ENCODE measurements at places on chromosomes 12 and 14.

DNA sequence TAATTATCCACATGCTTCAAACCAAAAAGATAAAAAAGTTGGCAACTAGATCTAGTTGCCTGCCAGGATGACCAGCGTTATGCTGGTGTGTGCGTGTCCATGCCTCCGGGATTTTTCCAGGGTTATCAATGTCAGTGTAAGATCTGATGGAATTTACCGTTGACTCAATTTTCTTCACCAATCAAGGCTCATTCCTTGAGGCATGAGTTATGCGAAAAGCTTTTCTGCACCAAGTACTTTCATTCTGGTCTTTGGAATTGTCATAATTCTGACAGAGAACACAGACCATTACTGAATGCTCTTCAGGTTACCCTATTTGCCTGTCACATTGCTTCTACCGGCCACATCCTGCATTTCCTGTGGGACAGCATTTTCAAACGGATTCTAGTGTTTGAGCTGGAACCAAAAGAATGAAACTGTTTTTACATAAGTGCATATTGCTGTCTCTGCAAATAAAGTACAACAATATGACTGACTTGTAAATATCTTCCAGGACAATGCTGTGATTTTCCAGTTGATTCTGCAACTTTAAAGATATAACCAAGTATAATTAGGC, 91.8 kb downstream of the DUSP16 start:
- DNase-seq = no peak

DNA sequence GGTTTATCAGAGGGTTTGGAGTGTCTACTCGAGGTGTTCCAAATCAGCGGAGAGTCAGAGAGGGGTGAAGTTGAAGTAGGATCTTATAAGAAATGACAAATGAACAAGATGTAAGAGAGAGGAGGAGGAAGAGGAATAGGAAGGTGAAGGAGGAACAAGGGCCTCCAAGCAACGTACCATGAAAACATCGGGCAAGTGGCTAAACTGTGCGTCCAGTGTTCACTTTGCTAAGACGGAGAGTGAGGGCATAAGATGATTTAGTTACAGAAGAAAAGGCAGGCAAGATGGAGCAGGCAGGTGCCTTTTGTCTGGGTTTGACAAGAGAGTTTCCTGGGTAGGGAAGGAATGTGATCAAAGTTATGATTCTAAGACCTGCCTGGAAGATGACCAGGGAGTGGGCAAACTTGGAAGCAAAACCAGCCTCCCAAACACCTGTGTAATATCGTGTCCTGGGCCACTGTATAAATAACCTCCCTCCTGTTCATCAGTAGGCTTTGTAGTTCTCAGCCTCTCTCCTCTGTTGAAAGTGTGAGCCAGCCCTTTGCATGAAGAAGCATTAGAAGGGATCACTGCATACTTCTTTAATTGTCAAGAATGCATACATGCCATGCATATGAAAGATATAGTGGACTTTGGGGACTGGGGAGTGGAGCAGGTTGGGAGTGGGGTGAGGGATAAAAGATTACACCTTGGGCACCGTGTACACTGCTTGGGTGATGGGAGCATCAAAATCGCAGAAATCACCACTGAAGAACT, 111.4 kb downstream of the ZFP36L1 start:
- DNase-seq = no peak

- no peak for DNase-seq
Measured at GRCh38 chr14:22773162-22774010, 6.9 kb downstream of the OXA1L start.

- DNase-seq = peak; percentile 1
Measured at GRCh38 chr12:66423266-66423665, 121.0 kb downstream of the HELB start.

- no peak for DNase-seq
Measured at GRCh38 chr12:2645460-2645859, 149.3 kb upstream of the FKBP4 start.

DNA sequence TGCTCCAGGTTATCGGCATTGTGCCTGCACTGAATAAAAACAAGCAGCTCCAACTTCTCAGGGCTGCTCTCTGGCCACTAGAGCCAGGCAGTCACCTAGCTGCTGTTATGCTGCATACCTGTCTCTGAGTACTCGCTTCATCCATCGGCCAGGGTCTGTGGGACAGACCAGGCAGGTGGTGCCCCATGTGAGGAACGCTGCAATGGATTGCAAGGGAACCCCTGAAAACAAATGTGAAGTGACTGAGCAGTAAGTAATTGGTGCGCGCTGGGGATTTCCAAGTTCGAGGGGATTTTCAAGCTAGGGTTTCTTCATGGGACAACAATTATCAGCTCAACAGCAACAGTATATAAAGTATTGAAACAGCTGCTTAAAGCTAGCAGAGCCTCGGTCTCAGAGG, 965.3 kb downstream of the AACS start:
- no peak for DNase-seq

GRCh38 chr12:131030472-131031328, 77.0 kb downstream of the ADGRD1 start:
- no peak for DNase-seq

GRCh38 chr14:103697206-103697602, 18.0 kb downstream of the XRCC3 start:
- no peak for DNase-seq

- DNase-seq = peak; percentile 10
Measured at GRCh38 chr12:119528241-119528640, 65.3 kb upstream of the TMEM233 start.

DNA sequence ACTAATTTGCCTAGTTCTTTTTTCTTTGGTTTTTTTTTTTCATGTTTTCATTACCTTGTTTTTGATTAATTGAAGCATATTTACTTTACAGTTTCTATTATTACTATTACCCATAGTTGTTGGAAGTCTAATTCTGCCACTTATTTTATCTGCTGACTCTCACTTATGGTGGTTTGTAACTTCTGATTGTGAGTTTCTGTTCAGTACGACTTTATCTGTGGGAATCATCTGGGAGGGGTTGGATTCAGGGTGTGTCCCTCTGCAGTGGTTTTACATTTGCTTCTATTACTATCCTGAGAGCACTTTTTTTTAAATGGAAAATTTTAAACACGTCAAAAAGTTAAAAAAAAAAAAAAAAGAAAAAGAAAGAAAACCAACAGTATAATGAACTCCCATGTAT, 26.4 kb upstream of the SOS2 start:
- no peak for DNase-seq

DNA sequence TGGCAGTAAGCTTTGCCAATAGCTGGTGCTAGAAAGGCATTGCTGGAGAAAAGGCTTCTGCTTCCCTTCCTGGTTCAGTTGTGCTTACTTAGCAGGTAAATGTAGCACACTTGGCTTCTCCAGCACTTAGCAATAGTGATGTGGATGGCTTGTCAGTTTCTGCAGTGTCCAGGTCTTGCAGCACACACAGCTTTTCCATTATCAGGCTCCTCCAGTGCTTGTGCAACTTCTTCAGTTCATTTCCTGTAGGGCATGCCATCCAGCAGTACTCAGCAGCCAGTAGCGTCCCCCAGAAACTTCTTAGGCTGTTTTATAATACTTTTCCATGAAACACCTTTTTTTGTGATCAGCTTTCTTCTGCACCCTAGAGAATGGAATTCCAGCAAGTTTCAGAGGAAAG, 154.6 kb downstream of the SLC6A15 start:
- DNase-seq = peak; percentile 49

DNA sequence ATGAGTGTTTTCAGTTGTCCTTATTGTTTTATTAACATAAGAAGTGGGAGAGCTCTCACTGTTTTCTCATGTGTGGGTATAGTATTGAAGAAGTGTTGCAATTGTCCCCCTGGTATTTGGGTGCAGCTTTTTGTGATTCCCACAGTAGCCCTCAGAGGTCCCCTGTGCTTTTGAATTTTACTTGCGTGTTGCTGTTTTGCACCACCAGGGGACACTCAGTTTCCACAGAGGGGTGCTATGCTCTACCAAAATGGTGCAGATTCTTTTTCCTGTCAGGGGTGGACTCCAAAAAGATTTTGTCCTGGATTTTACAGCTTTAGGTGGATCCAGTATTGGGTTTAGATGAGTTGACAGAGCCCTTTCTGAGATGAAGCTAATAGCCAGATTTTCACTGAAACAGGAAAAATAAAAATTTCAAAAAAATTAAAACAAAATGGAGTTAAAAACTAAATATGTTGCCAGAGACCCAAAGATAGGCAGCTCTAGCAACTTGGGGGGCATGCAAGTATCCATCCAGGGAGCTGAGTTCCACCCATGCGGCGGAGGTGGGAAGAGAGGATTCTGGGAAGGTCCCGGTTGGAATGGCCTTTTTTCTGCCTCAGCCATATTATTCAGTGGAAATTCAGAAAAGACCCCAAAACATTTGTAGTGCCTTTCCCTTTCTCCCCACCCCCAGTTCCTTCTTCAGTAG, 50.2 kb downstream of the TTLL5 start:
- DNase-seq = peak; percentile 67

- no peak for DNase-seq
Measured at GRCh38 chr12:104767261-104767660, 190.8 kb downstream of the SLC41A2 start.

DNA sequence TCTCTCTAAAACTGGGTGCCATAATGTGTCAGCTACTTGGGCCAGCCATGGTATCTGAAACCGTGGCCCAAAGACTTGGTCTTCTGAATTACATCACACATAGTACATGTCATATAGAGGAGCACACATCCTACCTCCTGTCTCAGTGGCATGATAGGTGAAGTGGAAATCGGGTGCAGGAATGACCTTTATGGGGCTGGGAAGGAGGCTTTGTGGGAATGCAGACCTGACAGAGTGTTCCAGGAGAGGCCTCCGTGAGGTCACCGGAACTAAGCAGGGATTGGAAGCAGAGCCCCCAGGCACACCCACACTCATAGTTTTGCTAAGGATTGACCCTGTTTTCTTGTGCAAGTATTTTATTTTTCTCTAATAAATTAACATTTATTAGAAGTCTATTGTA, 82.6 kb downstream of the NTF3 start:
- DNase-seq = no peak

- peak; percentile 44 for DNase-seq
Measured at GRCh38 chr14:102778338-102779083, 1.3 kb downstream of the TRAF3 start.

DNA sequence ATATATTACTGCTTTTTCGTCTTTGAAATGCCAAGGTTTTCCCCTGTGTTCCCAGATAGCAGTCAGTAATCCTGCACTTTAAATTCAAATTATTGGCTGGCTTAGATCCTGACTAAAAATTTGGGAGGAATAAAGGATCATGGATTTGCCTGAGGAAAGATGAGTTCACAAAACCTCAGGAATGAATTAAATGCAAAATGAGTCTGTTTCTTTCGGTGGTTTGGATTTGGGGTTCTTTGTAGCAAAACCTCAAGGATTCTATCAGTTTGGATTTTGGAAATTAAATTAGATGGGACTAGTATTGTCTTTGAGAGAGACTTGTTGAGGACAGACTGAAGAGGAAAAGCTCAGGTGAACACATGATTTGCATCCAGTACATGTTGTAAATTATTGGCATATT, 36.1 kb downstream of the PPFIBP1 start:
- DNase-seq = no peak

DNA sequence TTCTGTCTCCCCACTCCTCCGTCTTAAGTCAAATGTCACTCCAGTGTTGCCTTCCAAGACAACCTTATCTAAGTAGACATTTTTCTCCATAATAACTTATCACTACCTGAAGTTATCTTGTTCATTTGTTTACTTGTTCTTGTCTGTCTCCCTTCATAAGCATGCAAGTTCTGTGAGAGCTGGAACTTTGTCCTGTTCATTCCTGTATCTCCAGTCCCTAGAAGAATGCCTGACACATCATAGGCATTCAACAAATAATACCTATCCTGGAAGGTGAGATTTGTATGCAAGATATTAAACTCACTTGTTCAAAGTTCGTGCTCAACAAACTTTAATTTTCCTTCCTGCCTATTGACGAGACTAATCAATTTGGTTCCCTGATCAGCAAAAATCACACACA, 5.7 kb upstream of the MIA2 start:
- DNase-seq = no peak

GRCh38 chr14:47826809-47827208, 151.4 kb upstream of the MDGA2 start:
- no peak for DNase-seq

DNA sequence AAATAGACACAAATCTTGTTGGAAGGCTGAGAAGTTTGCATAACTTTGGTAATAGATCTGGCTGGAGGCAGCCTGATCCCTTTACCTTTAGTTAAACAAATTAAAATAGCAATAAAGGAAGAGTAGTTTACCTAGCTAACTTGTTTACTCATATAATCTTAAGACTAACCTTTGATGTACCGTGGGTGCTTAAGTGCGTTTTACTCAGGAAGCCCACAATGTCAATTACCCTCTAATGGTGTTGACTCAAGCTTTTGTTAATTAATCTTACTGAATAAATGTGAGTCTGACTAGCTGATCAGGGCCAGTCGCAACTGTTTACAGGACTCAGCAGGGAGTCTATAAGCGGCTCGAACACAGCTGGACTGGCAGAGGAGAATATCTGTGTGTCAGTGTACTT, 51.5 kb downstream of the FAR2 start:
- DNase-seq = no peak

DNA sequence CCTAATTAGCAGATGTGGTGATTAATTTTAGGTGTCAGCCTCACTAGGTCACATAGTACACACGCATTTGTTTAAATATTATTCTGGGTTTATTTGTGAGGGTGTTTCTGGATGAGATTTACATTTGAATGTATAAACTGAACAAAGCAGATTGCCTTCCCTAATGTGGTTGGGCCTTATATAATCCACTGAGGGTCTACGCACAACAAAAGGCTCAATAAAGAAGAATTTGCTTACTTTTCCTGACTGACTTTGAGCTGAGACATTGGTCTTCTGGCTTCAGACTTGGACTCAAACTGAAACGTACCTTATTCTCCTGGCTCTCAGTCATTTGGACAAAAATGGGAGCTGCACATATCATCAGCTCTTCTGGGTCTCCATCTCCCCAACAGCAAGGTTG, 1132.3 kb upstream of the FLRT2 start:
- DNase-seq = no peak

DNA sequence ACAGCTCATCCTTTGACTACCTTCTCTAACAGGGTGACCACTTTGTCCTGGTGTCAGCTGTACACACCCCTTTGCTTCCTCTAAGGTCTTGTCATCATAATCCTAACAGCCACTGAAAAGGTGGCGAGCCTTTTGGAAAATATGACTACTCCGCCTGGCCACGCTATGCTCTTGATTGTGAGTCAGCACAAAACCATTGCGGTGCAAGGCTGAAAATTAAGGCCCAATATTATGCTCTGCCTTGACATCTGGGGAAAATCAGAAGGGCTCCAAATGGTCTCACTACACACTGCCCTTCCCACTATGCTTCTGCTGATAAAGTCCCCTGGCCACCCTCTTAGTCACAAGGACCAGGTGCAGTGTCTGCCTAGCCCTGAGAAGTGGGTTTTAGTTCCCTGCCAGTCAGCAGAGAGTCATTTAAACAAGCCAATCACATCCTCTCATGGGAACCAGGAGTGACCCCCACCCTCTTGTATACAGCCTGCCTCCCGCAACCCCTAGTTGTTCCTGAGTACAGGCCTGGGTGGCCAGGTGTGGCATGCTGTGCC, 34.3 kb downstream of the FGD6 start:
- peak; percentile 73 for DNase-seq

- DNase-seq = no peak
Measured at GRCh38 chr12:127657036-127657435, 609.9 kb upstream of the TMEM132C start.
